Stimulated activated CD8-positive, alpha-beta memory T cell treated with anti-CD3 and anti-CD28 coated beads, Interleukin-4, amount 100 ng/mL, for 48 hours (primary cell): ENCODE measurements at places on chromosomes 12 and 14.

- DNase-seq: no peak
Measured at GRCh38 chr12:121712190-121712460, 427 bp upstream of the TMEM120B start.

- DNase-seq: no peak
Measured at GRCh38 chr12:9047105-9047504, 57.8 kb downstream of the KLRG1 start.

DNA sequence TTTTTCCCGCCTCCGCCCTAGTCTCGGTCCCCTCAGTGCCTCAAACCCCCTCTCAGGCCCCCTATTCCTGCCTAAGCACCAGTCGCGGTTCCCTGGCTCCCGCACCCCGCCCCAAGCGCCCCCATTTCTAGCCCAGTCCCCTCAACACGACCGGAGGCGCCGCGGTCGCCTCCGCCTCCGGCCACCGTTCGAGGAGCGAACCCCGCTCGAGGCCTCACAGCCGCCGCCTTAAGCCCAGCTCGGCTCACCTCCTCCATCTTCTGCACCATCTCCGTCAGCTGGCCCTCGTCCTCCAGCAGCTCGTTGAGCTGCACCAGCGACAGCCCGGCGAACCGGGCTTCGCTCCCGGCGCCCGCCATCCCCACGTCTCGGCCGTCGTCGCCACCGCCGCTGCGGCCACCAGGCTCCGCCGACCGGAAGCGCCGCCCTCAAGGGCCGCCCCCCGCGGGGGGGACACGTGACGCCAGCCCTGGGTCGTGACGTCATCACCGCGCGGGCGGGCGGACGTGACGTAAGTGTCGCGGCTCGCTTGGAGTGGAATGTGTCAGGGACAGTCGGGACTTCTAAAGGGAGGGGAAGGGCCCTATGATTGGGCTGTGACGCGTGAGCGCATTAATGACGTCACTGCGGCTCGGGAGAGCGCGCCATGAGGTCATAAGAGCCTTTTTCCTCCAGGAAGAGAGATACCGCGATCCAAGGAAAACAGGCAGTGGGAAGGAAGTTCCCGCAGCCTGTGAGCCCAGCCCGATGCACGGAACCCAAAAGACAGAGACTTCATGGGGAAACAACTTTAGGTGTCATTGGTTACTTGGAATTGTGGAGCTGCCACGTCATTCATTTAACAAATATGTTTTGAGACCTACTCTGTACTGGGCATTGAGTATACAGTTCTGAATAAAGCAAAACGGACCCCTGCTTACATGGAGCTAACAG lies at the start of gene VPS37B:
VPS37B (minus strand) TSS at position 421 of the 933 bp plus-strand sequence; CDS start at position 359, 62 bp downstream.
- DNase-seq: peak; percentile 93

DNA sequence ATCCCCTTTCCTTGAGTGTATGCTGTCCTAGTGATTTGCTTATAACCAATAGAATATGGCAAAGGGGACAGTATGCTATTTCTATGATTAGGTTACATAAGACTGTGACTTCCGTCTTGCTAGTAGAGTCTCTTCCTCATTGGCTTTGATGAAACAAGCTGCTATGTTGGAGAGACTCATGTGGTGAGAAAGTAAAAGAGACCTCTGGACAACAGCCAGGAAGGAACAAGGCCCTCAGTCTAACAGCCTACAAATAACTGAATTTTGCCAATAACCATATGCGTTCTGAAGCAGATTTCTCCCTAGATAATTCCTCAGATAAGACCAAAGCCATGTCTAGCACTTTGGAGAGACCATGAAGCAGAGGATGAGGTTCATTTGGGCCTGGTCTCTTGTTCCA lies 134.5 kb upstream of the NAV3 start:
- no peak for DNase-seq

DNA sequence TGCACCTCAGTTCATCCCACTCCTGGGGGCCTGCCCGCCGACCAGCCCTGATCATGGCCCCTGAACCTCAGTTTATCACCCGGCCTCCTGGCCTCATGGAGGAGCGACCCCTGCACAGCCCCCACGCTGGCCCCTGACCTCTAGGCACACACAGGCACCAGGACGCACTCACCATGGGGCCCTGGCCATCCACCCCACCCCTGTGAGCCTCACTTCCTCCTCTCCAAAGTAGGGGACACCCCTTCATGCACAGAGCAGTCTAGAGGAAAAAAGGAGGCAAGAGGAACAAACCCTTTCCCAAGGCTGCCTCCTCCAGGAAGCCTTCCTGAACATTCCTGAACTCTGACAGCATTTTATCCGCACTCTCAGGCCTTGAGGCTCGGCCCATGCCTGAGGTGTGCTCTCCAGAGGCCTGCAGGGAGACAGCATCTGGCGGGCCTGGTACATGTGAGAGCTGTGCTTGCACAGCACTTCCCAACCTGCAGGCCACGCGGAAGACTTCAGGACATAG lies 39.4 kb downstream of the CCNK start:
- DNase-seq: no peak

- DNase-seq: no peak
Measured at GRCh38 chr14:23548351-23549318, 2.9 kb downstream of the ZFHX2 start.

DNA sequence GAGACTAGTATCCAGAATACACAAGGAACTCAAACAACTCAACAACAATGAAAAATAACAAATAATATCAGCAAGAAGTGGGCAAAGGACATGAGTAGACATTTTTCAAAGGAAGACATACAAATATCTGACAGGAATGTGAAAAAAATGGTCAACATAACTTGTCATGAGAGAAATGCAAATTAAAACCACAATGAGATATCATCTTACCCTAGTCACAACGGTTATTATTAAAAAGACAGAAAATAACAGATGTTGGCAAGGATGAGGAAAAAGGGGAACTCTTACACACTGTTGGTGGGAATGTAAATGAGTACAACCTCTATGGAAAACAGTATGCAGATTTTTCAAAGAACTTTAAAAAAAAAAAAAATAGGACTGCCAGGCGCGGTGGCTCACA lies 20.4 kb downstream of the VWF start:
- no peak for DNase-seq

- no peak for DNase-seq
Measured at GRCh38 chr12:122395319-122395718, 27.1 kb downstream of the CLIP1 start.
